ENCODE measurements at places on chromosomes 5 and 9. TPM values are rescaled to one million over a fixed set of nuclear protein-coding genes. Genes with fewer than 3 reads are reported as not detected.

VAV2 gene
- 9.6 TPM for total RNA-seq

MTAP gene
- 19.6 TPM for total RNA-seq

ASPN gene
- total RNA-seq, result 7.9 TPM

PRSS3 gene
- total RNA-seq, result not detected

S100Z gene
- not detected for total RNA-seq

N4BP3 gene
- total RNA-seq, result 1.5 TPM

NIPBL gene
- 46.6 TPM for total RNA-seq

DIPK1B gene
- total RNA-seq, result 35.2 TPM

IL13 gene
- total RNA-seq, result not detected

FRMPD1 gene
- 0.21 TPM for total RNA-seq

PLEKHG4B gene
- 0.06 TPM for total RNA-seq
